ENCODE measurements at places on chromosomes 7 and 10.

- DNase-seq = no peak
These were observed 45.6 kb upstream of the DLG5 start for GRCh38 chr10:77972148-77972547.

- DNase-seq = no peak
These were observed 145.8 kb upstream of the BET1 start for GRCh38 chr7:94149789-94150545.

- no peak for DNase-seq
These were observed 35.4 kb upstream of the FAM20C start for GRCh38 chr7:157008-157310.

DNA sequence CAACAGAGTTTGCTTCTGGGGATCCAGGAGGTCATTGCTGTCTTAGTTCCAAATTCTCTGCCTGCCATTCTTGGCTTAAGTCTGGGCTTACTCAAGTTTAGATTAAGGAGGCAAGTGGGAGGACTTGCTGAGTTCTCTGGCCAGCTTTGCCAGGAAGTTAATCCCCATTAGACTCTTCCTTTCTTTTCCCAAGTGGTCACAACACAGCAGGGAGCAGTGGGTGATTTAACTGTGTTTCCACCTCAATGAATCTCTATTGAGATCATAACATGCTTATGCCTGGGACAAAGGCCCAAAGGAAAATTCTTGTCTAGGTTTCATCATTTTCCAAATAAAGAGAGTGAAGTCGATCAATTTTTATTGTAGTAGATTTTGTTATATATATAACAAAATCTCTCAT lies 1159.6 kb downstream of the SORCS3 start:
- DNase-seq = no peak

DNA sequence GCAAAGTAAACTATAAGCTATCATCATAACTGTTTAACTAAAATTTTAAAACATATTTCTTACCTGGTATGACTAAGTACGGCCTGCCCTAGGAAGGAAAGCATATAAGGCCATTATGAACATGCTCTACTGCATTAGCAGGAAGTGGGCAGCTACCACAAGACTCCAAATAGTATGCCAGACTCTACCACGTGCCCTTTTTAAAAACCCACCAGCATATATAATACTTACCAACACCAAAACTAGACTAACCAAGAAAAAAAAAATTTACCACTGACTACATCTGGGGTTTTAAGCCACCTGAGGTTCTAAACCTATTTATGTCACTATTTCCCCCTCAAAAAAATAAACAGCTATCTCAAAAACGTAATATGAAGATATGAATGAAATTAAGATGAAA lies 30.1 kb downstream of the NUDCD3 start:
- DNase-seq = peak; percentile 17

GRCh38 chr7:18610331-18610948 lies 114.9 kb downstream of the HDAC9 start:
- no peak for DNase-seq

DNA sequence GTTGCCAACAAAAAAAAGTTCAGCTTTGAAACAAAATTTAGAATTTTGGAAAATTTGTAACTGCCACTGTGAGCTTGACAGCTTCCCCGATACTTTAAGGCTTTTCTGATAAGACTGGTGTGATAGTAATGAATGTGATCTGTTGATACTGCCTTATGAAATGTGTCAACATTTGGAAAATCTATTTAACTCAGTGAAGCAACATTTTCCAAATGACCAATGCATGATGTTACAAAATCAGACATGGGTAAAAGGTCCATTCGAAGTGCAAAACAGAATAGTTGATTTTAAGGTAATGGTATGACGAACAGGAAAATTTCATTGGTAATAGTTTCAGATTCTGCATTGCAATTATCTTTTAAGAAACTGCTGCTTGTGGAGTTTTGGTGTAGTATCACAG lies 175.4 kb downstream of the SEM1 start:
- DNase-seq = no peak

DNA sequence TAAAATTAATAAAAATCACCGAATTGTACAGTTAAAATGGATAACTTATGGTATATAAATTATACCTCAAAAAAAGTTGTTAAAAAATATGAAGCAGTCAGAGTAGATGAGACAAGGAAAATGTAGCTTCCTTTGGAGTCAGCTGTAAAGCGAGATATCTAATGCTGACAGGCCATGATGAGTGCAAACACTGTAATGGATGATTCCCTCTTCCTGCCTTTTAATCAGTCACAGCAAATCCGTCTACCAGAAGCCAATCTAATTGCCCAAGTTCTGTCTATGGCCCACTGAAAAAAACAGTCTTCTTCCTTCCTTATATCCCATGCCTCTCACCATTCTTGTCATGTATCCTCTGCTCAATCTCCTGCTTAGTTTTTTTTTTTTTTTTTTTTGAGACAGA lies 59.9 kb upstream of the DNAJB12 start:
- no peak for DNase-seq

DNA sequence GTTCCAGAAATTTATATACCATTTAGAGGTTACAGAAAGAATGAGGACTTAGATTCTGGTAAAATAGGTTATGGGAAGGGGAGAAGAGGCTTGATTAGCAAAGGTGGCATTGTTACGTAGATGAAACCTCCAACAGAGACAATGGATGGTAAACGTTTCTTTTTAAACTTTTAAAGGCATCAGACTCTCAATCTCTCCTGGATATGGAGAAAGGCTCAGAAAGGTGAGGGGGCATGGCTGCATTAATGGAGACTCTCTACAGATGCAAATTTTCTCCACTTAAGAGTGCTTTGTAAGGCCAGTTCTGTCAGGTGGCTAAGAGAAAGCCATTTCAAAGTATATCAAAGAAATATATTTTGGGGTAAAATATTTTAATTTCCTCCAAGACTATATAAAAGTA lies 240.9 kb upstream of the PTER start:
- DNase-seq = no peak

DNA sequence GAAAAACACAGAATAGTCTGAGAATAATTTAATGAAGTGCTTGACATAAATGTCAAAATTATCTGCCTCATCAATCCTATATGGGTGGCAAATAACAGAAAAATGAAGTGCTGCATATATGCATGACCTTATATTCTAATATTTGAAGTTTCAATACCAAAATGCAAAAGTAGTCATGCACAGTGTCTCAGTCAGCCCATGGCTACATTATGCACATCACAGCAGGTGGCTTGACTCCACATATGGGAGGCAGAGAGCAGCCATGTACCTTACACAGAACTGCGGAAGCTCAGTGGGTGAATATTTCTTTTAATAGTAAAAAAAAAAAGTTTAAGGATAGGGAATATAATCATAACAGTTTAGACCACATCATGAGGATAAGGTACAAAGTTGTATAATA lies 17.4 kb upstream of the LIPN start:
- no peak for DNase-seq

DNA sequence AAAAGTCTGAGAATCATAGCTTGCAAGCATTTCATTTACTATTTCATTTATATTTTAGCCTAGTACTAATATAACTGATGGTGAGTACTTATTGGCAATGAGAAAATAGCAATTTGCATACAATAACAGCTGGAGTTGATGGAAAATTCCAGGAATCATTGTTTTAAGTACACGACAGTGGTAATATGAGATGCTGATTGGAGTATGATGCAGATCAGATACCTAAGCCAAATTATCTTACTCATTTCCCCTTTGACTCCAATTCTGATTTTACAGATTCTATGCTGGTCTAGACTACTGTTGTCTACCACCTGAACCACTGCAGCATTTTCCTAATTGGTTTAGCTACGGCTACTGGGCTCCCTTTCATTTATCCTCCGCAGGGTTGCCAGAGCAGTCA lies 36.7 kb downstream of the GNG11 start:
- DNase-seq = no peak

GRCh38 chr7:26199301-26200037 lies 1.1 kb downstream of the HNRNPA2B1 start:
- peak; percentile 63 for DNase-seq

GRCh38 chr7:91812388-91812787 lies 68.1 kb downstream of the MTERF1 start:
- no peak for DNase-seq

- DNase-seq = no peak
These were observed 76.9 kb downstream of the SLC13A1 start for GRCh38 chr7:123122916-123123315.

- no peak for DNase-seq
These were observed 14.8 kb downstream of the YKT6 start for GRCh38 chr7:44215531-44215930.

GRCh38 chr10:61020420-61021158 lies 76.6 kb upstream of the RHOBTB1 start:
- DNase-seq = no peak

DNA sequence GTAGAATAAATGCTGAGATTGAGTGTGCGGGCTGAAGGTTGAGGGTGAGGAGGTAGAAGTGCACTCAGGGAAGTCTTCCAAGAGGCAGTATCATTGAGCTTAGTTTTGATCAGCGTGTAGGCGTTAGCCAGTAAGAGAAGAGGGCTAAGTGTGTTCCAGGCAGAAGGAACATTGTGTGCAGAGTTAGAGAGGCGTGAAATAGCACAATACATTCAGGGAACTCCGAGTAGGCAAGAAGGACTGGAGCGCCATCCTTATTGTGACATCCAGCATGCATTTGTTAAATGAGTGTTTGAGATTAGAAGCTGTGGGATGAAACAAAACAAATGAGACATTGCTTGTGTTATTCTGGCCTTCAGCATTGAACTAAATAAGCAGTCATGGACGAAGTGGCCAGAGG lies 140.9 kb upstream of the MKLN1 start:
- DNase-seq = no peak

DNA sequence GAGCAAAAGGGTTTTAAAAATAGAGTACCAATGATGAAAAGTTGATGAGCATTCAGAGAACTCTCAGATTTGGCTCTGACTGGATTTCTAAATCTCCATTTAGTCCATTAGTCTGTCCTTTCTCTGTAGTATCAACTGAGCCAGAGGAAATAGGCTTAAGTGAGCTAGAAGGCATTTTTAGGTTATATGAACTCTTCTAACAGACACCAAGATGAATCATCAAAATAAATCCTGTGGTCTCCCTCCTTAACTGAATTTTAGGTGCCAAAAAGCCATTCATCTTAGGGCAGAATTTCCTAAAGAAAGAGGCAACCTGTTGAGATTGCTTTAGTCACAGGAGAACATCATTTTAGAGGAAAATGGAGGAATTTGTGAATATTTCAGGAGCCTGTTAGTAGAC lies 305.1 kb downstream of the AUTS2 start:
- DNase-seq = no peak

DNA sequence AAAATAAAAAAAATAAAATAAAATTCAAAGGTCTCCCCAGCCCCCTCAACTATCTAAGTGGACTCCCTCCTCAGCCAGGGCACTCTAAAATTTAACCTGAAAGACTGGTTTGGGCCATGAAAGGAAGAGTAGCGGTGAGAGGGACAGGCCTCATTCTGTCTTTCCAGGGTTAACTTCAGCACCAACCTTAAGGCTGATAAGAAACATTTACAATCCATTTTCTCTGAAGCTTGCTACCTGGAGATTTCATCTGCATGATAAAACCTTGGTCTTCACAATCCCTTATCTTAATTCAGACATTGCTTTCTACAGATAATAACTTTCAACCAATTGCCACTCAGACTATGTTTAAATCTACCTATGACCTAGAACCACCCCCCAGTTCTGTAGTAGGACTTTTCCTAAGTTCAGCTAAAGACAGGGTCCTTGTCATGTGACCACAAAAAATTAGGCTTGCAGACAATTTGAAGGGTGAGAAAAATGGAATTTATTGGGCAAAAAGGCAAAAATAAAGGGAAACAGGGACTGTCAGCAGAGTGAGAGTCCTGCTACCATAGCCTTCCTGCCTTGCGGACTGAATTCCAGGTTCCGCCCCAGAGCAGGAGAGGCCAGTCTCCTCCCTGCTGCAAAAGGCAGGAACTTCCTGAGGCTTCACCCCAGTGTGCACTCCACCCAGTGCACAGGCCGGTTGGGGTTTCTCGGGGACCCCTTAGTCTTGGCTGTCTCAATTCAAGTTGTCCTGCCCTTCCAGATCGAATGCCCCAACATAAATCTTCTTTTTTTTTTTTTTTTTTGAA lies 26.0 kb downstream of the AGK start:
- DNase-seq = no peak

- no peak for DNase-seq
These were observed 1071.5 kb upstream of the C7orf33 start for GRCh38 chr7:147519062-147519461.

DNA sequence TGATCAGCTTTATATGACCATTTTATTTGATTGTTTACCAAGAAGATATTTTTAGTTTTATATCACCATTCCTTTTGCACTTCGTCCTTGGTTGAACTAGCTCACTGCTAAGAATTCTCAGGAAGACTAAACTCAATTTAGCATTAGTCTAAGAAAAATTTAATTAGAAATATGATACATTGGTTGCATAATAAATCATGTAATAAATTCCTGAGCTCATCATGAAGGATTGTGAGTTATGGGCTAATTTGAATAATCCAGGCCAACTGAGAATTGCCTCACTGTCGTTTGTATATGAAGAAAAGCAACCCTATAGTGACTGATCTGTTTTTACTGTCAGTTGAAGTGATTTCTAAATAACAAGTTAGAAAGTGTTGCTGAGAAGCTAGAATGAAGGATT lies 725.5 kb downstream of the DNAJB9 start:
- DNase-seq = no peak

DNA sequence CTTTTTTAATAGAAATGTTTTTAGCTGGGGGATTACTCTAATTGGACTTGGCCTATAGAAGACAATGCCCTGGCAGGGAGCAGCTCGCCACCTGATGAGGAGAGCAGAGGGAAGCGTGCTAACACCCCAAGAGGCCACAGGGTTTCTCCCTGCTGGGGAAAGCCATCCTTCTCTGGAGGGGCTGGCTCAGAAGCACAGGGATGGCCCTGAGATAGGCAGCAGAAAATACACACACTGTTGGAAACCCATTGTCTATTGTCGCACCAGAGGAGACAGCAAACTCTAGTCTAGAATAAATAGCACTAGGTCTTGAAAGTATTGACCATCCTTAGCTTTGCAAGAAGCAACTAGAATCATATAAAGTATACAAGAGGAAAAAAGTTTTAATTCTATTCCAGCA lies 5.4 kb downstream of the COBL start:
- no peak for DNase-seq

GRCh38 chr10:43394868-43395267 lies 14.1 kb downstream of the HNRNPF start:
- DNase-seq = no peak

DNA sequence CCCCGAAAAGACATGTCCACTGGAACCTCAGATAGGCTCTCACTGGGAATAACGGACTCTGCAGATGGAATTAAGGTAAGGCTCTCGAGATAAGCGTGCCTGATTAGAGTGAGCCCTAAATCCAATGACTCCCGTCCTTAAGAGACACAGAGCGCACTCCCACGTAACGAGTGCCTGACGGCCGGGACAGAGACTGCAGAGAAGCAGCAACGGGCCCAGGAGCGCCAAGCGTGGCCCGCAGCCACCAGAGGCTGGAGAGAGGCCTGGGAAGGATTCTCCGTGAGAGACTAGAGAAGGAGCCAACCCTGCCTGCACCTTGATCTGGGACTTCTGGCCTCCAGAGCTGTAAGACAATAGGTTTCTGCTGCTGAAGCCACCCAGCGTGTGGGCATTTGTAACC lies 20.0 kb upstream of the TNRC18 start:
- DNase-seq = no peak

- DNase-seq = no peak
These were observed 98.7 kb downstream of the NPSR1 start for GRCh38 chr7:34756691-34757090.
